CD4-positive, alpha-beta T cell (primary cell): ENCODE measurements at places on chromosomes 3 and 15.

GRCh38 chr3:142095841-142096240 lies 53.5 kb downstream of the TFDP2 start:
- no peak for DNase-seq

DNA sequence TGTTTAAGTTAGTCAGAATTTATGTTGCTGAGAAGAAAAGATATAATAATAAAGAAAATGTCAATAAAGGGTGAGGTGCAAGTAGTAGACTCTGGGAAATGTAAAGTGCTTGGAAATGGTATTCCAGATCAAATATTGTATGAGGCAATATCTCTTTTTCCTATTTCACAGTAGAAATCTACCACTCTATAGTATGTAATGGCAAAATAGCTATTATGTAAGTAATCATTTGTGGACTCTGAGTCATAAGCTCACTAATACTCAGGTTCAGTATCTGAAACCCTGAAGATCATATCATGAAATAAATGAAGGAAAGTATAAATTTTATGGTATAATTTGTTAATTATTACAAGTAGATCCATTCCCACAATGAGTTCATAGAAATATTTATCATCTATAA lies 322.1 kb downstream of the PYDC2 start:
- no peak for DNase-seq

- DNase-seq = no peak
These were observed 115.5 kb downstream of the GADL1 start for GRCh38 chr3:30778933-30779332.

DNA sequence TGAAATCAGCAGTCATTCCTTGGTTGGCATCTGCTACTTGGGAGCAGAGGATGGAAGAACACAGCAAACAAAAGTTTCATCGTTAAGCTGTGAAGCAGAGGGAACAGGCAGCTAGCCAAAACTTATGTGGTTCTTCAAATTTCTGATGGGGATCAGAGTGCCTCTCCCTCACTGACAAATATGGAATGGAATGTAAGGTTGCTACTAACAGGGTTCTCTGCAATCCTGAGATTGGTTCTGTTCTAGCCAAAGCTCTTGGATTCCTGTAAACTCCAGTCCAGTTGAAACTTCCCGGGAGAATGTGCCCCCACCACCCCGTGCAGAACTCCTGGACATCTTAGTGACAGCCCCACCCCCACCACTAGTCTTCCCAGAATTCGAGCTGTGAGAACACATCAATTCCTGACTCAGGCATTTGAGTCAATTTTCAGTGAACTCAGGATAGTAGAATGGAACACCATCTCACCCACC lies 55.9 kb upstream of the PHLDB2 start:
- DNase-seq = no peak

GRCh38 chr3:58051196-58051595 lies 43.0 kb downstream of the FLNB start:
- no peak for DNase-seq

DNA sequence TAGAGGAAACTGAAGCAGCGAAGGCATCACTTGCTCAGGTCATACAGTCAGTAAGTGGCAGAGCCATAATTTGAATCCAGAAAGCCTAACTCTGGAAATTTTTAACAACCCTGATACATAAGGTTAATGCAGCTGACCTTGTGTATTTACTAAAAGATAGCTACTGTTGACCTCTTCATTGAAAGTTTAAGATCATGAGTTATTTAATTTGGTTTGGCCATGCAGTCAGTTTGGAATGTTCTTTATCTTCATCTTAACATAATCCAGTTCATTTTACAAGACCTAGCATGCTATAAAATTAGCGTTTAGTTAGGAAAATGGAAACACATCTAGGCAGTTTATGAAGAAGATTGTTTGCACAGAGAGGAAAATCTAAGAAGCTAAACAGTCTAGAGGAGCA lies 240.9 kb downstream of the RBMS3 start:
- no peak for DNase-seq

GRCh38 chr3:153246806-153247205 lies 84.8 kb downstream of the RAP2B start:
- DNase-seq = no peak

DNA sequence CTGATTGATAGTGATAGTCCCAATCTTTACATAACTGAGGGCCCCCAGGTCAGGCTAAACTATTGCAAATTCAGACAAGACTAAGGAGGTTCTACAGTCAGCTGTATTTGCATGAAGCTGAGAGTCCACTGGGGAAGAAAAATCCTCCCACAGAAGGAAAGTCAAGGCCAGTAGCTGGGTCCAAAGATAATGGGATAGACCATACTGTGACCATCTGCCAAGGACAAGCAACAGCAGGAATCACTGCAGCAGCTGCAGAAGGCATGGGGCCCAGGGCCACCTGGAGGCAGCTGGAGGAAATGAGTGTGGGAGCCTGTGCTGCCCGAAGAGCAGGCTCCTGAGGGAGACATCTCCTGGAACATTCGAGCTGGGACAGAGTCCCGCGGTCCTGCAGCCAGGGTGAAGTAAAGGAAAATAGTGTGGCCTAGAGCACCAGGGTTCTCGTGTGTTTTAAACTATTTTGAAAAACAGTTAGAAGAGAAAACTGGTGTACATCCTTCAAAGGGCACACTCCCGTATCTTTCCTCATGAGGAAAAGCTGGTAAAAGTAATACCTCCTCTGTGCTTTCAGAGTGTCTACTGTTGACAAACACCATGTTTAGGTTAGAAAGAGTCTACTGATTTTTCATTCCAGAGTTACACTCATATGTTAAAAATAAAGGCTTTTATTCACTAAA lies 13.2 kb upstream of the TMEM212 start:
- no peak for DNase-seq

GRCh38 chr3:184335291-184335660 lies 2.1 kb upstream of the FAM131A start:
- no peak for DNase-seq

- DNase-seq = no peak
These were observed 17.2 kb upstream of the CRABP1 start for GRCh38 chr15:78322724-78323521.

GRCh38 chr15:72999586-72999985 lies 52.7 kb upstream of the NEO1 start:
- DNase-seq = no peak

GRCh38 chr15:78064544-78064943 lies 13.0 kb downstream of the TBC1D2B start:
- no peak for DNase-seq

GRCh38 chr3:192223815-192224214 lies 503.5 kb downstream of the FGF12 start:
- DNase-seq = no peak

DNA sequence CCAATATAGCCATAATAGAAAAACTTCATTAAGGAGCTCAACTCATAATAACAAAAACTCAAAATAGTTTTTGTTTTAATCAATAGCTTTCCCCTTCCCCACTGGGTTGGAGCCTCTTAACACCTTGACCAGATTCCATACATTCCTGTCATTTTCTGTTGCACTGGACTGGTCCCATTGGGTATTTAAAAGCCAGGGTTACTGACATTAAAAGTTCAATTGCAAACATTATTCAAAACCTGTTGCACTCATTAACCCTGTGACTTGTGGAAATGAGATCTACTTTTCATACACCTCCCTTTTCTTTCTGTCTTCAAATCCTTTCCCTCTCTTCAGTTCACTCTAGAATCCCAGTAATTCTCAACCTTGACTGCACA lies 1.7 kb upstream of the HRG start:
- DNase-seq = no peak

DNA sequence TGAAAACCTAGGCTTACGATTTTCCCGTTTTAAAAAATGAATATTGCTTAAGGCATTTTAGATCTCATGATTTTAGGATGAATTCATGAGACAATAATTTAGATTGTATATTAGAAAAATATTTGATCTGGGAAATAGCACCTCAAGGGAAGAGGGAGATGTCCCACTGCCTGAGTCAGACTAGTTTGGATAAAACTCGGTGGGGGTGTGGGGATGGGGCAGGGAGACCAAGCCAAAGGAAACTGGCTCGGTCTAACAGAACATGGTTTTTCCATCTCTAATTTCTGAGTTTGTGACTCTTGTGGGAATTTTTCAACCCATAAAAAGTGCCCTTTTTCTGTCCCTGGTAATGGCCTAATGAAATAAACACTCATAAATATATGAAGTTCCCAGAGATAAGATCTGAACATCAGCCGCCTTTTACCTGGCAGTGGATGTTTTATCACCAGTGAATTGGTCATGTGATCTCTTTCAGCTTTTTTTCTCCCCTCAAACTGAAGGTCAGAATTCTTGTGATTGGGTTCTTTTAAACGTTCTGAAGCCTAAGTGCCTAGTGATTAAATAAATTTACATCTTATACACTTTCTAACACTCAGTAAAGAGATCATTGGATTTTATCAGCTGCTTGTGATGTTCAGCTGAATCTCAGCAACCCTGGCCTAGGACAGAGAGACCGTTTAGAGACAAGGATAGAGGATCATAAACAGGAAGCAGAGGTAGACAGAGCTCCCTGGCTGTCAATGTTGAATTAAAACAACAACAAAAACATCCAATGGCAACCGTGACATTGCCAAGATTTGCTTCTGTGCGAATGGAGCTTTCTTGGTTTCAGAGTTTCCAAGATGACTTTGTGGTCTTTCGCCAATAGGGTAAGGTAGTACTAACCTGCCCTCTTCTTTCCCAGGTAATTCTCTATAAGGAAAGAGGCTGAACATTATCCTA lies 1038.2 kb downstream of the MCTP2 start:
- no peak for DNase-seq

DNA sequence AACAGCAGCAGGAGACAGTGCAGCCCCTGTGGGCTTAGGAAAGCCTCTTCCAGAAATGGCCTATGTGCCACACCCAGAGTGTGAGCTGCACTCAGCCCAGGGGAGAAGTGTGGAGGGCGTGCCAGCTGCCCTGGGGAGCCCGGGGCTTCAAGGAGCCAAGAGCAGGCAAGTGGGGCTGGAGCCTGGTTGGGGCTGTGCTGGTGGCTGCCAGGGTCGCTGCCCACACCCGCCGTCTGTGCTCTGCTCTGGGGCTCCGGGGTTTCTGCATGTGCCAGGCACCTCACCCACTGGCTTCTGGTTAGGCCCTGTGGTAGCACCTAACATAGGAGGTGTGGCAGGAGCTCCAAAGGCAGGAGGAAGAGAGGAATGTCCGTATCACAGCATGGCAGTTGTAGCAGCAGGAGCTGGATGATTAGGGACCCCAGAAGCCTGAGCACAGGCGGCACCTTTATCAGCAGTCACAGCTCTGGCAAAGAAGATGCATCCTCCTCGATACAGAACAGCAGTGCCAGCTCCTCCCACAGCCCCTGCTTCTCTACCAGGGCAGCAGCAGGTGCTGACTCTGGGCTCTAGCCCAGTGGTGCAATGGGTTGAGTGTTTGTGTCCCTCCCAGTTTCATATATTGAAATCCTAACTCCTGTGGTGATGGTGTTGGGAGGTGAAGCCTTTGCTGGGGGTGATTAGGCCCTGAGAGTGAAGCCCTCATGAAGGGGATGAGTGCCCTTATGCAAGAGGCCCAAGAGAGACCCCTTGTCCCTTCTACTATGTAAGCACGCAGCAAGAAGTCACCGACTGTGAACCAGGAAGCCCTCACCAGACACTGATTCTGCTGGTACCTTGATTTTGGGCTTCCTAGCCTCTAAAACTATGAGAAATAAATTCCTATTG lies 70.0 kb upstream of the KLF13 start:
- no peak for DNase-seq

GRCh38 chr3:94619643-94620042 lies 556.8 kb downstream of the NSUN3 start:
- no peak for DNase-seq

GRCh38 chr15:79967298-79968182 lies 3.5 kb downstream of the BCL2A1 start:
- DNase-seq = no peak

GRCh38 chr3:15023249-15023648 lies 41.9 kb downstream of the MRPS25 start:
- no peak for DNase-seq

DNA sequence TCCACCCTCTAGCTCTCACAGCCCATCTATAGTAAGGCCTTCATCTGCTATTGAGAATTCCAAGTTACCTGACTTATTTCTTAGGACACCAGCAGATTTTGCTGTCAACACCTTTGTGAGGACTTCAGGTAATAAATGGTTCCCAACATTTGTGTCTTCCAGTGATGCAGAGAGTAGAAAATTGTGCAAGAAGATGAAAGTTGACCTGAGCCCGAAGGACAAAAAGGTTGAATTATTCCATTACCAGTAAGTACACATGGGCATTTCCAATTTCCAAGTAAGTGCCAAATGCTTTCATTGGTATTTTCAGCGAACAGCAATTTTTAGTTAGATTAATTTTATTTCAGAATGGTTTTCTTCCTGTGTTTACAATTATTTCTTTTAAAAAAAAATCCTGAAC lies 35.4 kb downstream of the PDIA5 start:
- DNase-seq = no peak

GRCh38 chr15:25600751-25601150 lies 161.9 kb upstream of the UBE3A start:
- DNase-seq = no peak

DNA sequence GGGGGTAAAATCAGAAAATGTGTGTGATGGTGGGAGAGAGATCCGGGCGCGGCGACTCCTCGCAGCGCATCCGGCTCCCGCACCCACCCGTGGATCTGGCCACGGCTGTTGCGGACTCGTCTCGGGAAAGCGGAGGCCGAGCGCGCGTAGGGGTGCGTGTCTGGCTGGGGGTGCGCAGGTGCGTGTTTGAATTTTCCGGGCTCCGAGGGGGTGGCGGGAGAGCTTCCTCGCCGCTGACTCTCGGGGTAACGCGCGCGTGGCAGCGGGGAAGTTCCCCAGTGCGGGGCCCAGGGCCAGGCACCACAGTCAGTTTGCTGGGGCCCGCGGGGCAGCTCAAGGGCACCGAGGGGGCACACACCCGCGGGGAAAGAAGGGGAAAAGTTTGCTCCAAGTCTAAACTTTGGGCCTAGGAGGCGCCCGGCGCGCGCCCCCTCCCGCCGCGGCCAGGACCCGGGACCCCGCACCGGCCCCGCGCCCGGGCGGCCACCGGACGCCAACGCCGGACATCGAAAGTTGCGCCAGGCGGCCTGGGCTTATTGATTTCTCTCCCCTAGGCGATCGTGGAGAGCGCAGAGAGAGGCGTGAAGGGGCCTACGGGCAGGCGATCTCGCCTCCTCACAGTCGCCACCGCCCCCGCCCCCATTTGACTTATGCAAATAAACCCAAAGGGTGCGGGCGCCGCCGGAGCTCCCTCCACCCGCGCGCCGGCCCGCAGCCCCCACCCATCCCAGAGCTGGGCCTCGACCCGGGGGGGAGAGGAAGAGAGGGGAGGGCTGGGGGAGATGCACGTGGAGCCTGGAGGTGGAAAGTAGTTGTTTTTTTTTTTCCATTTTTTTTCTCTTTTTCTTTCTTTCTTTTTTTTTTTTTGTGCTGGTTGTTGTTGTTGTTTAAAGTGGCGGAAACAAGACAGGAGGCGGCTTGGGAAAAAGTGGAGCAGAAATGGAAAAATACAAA lies 639 bp downstream of the FOXP1 start:
- DNase-seq = peak; percentile 46

DNA sequence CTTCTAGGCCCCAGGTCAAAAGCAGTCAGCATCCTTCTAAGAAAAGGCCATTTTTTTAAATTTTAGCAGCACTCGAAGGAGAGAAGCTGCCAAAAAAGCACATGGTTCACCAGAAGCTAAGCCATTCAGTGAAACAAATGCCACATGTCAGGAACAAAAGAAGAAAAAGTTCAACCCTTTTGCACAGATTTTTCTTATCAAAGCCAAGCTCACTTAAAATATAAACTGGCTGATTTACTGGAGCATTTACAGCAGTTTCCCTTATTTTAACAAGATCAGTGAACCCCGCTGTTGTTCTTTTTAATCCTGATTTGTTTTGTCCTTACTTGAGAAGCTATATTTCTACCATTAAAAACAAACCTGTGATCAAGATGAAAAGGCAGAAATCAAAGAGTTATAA lies 46.5 kb upstream of the SYNPR start:
- no peak for DNase-seq

GRCh38 chr3:50651445-50651844 lies 23.3 kb upstream of the DOCK3 start:
- DNase-seq = no peak

GRCh38 chr15:85474700-85475316 lies 94.4 kb downstream of the AKAP13 start:
- no peak for DNase-seq
